ENCODE measurements at places on chromosomes 3 and 15.

DNA sequence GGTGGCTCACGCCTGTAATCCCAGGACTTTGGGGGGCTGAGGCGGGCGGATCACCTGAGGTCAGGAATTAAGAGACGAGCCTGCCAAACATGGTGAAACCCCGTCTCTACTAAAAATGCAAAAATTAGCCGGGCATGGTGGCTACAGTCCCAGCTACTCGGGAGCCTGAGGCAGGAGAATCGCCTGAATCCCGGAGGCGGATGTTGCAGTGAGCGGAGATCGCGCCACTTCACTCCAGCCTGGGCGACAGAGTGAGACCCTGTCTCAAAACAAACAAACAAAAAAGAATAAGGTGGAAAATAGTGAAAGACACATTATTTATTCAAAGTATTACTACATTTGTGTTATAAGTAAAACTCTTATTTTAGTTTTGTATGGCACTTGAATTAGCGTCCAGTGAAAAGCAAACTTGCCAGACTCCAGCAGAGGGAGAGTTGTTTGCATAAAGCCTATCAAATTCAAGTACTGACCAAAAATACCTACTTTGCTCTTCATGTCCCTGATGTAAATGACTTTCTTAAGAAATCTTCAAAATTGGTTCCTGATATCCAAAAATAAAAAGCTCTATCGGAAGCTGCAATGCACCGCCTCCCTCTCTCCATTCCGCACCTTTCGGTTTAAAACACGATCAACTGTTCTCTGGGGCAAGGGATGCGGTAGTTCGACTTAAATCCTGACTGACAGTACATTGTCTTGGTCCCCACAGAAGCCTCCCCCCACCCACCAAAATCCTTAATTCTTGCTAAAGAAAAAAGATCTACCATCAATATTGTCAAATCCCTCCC, 1.2 kb downstream of the TRPM7 start:
- DNase-seq = no peak

- no peak for DNase-seq
Observed at GRCh38 chr3:147387885-147388699, 18.3 kb downstream of the ZIC4 start.

GRCh38 chr15:83581381-83581780, 72.5 kb upstream of the ADAMTSL3 start:
- DNase-seq = no peak

- DNase-seq = no peak
Observed at GRCh38 chr3:159776779-159777178, 211.9 kb upstream of the IL12A start.

- no peak for DNase-seq
Observed at GRCh38 chr3:59266551-59266950, 216.7 kb upstream of the CFAP20DC start.

GRCh38 chr15:51094606-51095569, at the start of gene TNFAIP8L3:
TSS of gene TNFAIP8L3 (minus strand) at chr15:51094906. CDS start at chr15:51094595, 311 bp downstream.
- DNase-seq = no peak

GRCh38 chr3:111904376-111905241, 45.5 kb downstream of the PHLDB2 start:
- DNase-seq = no peak

DNA sequence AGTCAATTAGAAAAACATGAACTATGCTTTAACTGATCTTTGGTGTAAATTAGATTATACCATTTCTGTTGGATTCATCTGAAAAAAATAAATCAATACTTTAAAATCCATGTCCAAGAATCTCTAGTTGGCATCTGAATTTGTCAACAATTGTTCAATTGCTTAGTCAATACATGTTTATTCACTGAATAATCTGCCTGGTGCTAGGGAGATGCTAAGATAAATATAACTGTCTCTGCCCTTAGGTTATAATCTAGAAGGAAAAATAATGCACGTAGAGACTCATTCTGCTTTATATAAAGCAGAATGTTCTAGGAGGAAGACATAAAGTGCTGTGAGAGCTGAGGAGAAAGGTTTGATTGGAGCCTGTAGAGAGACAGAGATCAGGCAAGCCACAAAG, 537.2 kb upstream of the IL12A start:
- DNase-seq = no peak

GRCh38 chr3:47413751-47414150, 32.9 kb downstream of the PTPN23 start:
- no peak for DNase-seq

DNA sequence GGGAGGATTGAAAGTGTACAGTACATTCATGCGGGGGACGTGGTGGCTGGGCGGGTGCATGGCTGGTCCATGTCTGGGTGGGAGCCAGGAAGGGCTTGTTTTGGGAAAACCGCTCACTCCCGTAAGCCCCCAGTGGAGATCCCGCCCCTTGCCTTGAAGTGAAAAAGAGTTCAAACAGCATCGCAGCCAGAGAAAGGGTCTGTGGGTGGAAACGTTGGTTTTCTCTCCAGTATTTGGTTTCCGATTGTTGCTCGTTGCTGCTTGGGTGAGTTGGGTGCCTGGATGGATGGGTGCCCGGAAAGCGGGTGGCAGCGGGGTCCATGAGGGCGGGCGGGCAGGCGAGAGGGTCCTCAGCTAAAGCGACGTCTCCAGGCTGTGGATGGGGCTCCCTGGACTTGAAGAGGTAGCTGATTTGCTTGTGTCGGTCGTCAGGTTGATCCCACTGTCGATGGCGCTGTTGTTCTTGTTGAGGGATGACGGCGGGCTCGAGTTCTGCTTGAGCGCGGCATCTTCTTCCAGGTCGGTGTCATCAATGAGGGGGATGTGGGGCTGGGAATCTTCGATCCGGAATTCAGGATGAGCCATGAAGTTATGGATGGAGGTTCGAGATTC, 7.7 kb upstream of the SEC13 start:
- no peak for DNase-seq

DNA sequence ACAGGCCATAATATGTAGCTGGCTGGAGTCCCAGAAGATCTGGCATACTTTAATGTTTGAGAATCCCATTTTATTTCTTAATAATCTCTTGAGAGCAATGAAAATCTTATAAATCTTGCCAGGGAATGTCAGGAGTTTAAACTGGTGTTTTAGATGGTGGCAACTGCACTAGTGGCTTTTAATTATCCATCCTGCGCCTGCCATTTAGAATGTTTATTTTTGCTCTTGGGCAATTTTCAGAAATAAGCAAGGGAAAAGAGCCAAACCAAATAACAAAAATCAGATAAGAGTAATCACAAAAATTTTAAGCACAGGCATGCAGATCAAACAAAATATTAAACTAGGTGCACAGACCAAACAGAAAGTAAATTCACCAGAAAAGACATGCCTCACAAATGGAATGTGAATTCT, 41.9 kb upstream of the UBP1 start:
- DNase-seq = no peak

DNA sequence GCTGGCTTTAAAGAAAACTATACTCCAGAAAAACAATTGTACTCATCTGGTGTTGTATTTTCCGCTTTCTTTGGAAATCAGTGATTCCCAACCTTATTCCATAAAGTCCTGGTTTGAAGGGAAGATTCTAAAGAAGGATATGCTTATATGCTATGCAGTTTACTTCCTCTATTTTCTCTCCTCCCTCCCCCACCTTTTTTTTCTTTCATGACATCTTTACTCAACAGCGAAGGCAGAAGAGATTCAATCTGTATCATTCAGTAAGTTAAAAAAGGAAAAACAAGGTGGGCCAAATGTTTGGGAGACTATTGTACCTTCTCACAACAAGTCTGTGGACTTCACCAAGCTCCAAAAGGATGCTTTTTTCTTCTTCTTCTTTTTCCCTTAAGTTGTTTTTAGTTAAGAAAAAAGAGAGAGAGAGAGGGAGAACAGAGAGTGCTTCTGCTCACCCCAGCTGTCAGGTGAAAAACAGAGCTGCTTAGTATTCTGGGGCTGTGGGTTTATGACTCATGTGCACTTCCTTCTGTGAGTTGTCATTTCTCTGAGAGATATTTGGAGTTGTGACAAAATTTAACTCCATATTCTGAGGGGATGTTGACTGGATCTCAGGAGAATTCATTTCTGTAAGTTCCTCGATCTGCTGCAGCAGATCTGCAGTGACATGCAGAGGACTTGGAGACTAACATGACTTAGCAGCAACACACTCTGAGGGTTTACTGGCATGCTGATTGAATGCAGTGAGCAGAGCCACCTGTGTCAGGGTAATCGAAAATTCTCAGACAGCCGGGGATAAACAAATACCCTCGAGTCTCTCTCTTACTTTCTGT, 70.7 kb downstream of the SSR3 start:
- no peak for DNase-seq

DNA sequence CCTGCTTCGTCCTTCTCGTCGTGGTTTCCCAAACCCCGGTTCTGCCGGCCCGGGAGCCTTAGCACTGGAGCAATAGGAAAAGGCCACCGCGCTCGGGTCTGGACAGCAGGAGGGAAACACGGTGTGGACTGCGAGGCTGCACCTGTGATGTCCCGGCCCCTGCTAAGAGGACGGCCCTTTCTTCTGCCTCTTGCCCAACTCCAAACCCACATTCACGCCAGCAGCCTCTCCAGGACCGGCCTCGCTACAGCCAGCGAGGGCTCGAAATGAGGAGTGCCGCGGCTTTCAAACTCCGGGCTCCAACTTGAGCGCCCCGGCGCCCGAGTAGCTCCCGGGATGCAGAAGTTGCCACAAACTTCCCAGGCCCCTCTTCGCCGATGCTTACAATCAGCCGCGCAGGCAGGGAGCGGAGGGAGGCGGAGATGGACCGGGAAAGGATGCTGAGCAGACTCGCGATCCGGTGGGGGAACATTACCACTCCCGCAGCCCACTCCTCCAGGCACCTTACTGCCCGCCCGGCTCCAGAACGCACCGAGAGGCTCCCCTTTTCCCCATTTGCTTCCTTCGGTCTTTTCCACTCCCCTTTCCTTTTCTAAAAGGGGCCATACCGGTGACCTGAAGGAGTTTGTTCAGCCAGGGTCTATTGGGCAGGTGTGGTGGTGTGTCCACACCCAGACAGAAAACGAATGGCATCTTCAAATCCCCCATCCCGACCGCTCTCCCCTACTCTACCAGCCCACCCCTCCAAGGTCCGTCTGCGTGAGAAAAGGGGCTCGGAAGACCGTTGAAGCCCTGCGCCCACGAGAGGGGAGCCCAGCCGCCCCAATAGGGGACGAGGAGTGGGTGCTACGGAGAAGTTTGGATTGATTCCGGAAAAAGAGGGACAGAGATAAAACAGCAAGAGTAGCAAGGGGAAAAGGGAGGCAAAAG, 18.8 kb upstream of the SATB1 start:
- peak; percentile 63 for DNase-seq

GRCh38 chr3:10185804-10186762, 21.4 kb downstream of the IRAK2 start:
- DNase-seq = no peak

DNA sequence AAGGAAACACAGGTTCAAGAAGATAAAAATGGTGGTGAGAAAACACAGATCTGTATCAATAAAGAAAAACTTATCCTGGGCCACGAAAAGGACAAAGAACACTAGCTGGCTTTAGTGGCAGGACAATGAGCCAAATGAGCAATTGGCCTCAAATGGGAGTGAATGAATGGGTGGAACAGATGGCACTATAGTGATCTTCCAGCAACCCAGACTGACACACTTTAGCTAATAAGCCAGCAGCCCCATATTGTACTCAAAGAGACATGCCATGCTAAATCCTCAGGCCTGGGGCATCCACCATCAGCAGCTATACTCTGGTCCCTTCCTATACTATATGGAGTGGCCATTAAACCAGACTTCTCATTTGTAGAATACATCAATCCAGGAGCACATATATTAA, 60.0 kb upstream of the GADL1 start:
- no peak for DNase-seq

- DNase-seq = no peak
Observed at GRCh38 chr3:177594096-177594495, 396.8 kb upstream of the TBL1XR1 start.

- DNase-seq = peak; percentile 91
Observed at GRCh38 chr15:96345560-96346399, 15.3 kb downstream of the NR2F2 start.

- no peak for DNase-seq
Observed at GRCh38 chr3:134754768-134755559, 40.1 kb upstream of the EPHB1 start.

- no peak for DNase-seq
Observed at GRCh38 chr3:52067526-52067925, 11.2 kb upstream of the DUSP7 start.

GRCh38 chr3:25542492-25543039, 114.5 kb downstream of the RARB start:
- no peak for DNase-seq

- no peak for DNase-seq
Observed at GRCh38 chr15:52113708-52114107, 1.1 kb upstream of the BCL2L10 start.

DNA sequence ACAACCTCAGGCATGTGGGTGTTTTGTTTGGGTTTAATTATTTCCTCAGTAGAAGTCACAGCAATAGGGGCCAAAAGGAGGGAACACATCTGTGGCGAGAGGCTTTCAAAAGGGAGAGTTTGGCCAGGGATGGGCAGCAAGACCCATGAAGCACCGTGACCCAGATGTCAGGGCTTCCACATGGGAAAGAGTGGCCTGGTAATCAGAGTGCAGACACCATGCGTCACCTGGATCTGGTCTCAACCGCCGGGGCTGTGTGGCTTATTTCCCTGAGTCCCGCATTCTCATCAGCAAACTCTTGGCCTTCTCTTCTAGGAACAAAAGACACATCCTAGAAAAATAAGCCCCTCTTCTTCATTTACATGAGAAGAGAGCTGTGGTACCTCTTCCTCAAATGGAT, 12.4 kb upstream of the MUSTN1 start:
- no peak for DNase-seq
